ENCODE measurements at places on chromosomes 6 and 20.
A peak's percentile ranks its signal among the peaks of the same experiment; 100 is the strongest.

- DNase-seq, result no peak
Measured at GRCh38 chr6:139529420-139529819, 155.0 kb upstream of the CITED2 start.

- DNase-seq, result no peak
Measured at GRCh38 chr20:8515810-8516435, 383.9 kb downstream of the PLCB1 start.

- no peak for DNase-seq
Measured at GRCh38 chr6:106568530-106568929, 60.8 kb downstream of the RTN4IP1 start.

- DNase-seq, result no peak
Measured at GRCh38 chr6:157131250-157131649, 192.1 kb downstream of the TMEM242 start.

GRCh38 chr6:137705160-137706082 is 161.6 kb upstream of the TNFAIP3 start:
- peak; percentile 32 for DNase-seq

GRCh38 chr6:25899123-25899522 is 25.1 kb upstream of the SLC17A3 start:
- no peak for DNase-seq

DNA sequence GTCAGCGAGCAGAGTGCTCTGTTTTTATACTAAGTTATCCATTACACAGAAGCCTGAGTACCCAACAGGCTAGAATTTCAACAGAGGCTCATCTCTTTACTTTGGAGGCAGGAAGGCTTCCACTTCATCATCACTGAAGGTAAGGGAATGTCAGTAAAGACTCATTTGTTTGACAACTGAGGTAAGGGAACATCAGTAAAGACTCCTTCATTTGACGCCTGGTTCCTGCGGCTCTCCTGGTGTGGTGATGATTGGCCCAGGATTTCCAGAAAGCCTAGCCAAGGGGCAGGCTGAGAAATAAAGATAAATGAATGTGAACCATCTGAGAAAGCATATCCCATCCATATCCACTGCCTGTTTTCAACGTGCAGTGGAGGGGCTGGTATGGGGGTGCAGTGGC is 244.6 kb upstream of the ECI2 start:
- DNase-seq, result no peak

DNA sequence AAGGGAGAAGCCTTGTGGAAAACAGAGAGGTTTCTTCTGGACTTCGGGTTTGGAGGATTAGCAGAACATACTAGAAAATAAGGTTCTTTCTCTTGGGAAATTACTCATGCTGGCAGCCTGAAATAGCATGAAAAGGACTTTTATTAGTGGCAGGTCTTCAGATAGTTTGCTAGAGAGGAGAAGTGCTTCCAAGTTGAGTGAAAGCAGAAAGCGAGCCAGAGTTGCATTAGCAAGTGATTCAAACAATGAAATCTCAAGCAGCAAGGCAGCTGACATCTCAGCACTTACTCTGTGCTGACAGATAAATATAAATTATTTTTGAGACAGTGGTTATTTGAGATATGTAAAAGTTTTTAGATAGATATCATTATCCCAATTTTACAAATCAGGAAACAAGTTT is 91.9 kb downstream of the PLCB4 start:
- DNase-seq, result no peak

DNA sequence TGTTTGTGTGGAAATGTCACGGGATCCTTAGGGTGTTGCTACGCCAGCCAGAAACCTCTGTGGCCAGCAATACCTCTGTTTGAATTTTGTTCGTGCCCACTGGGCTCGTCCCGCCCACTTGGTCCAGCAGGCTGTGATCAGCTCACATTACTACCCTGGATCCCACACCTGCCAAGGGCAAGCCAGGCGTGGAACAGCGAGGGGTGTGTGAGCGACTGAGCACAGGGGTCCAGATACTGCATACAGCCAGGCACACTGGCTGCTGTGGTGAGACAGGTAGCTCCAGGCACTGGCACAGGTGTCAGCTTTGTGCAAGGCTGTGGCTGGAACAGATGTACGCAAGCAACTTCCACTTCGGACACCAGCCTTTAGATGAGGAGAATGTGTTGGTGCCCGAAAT is 718.9 kb downstream of the EPHA7 start:
- no peak for DNase-seq

- no peak for DNase-seq
Measured at GRCh38 chr20:37236462-37236861, 25.2 kb downstream of the GHRH start.

DNA sequence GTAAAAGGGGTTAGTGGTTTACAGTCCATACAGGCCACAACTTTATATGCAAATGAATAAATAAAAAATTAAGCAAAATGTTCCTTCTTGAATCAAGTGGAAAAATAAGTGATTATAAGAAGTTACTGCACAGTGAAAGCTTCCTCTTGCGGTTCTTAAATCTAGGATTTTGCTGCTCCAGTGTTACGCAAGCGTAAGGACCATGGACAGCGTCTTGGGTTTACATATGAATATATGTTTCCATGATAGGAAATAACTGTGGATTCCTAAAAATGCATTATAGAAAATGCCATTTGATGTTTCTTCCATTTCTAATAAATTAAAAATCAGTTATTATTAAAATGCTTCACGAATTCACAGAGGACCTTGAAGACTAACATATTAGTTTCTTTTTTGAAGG is 176.6 kb upstream of the POU3F2 start:
- no peak for DNase-seq

DNA sequence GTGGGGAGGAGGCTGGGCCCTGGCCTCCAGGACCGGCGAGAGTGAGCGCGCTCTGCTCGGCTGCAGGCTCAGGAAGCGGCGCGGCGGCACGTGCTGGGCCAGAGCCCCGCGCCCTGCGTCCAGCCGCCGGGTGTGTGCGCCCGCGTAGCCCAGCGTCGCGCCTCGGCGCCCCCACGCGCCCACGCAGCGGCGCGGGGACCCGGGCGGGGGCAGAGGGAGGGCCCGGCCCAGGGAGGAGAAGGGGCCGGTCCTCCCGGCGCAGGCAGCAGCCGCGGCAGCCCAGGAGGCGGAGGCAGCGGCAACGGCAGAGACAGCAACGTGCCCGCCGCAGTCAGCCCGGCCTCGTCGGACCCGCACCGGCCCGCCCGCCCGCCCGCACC is at the start of gene EYA2:
TSS of gene EYA2 (plus strand) at position 265 of the 380 bp plus-strand sequence. CDS start 95,168 bp downstream, outside the sequence.
- DNase-seq, result no peak

DNA sequence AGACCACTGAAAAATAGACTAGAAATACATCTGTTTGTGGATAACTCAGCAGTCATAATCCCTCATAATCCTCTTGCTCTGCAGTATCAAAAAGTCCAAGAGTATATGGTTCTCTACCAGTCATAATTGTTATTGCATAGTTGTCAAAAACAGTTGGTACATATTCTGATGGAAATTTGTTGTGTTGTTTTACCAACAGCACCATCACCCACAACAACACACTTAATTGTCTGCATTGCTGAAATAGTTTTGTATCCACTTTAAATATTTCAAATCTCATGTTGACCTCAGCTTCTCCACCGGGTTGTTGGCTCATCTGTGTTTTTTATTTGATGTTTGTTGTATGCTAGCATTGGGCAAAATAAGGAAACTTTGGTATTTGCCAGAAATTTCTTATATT is 39.4 kb downstream of the ITCH start:
- no peak for DNase-seq

GRCh38 chr6:1031720-1032119 is 280.2 kb upstream of the FOXQ1 start:
- DNase-seq, result no peak

- DNase-seq, result no peak
Measured at GRCh38 chr6:162481320-162481719, 246.2 kb downstream of the PRKN start.

- DNase-seq, result no peak
Measured at GRCh38 chr20:36991703-36992102, 40.2 kb upstream of the SAMHD1 start.

DNA sequence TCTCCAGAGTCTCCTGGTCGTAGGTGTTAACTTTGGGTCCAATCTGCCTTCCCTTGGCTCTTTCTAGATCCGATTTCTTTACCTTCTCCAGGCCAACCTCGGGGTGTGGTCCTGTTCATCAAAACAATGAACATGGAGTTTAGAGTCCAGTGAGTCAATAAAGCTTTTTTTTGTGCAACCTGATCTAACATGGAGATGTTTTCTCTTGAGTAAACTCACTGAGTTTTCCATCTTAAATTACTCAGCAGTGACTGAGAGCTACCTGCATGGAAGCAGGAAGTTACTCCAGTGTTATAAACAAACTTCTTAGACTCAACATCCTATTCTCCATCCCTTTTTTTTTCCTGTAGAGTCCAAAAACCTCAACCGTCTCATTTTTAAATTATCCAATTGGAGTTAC is 14.9 kb upstream of the SLC22A1 start:
- DNase-seq, result no peak

DNA sequence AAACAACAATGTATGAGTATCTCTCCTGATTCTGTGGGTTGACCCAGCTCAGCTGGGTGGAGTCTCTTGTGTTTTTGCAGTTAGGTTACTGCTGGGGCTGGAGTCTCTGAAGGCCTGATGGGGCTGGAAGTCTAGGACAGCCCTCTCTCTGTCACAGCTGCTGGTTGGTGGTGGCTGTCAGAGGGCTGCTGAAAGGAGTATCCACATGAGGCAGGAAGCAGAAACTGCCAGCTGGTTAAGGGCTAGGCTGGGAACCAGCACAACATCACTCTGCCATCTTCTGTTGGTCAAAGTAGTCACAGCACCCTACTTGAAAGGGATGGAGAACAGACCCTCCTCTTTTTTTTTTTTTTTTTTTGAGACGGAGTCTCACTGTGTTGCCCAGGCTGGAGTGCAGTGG is 10.0 kb upstream of the PACSIN1 start:
- DNase-seq, result no peak

- DNase-seq, result no peak
Measured at GRCh38 chr6:166318649-166319600, 10.7 kb upstream of the PRR18 start.

DNA sequence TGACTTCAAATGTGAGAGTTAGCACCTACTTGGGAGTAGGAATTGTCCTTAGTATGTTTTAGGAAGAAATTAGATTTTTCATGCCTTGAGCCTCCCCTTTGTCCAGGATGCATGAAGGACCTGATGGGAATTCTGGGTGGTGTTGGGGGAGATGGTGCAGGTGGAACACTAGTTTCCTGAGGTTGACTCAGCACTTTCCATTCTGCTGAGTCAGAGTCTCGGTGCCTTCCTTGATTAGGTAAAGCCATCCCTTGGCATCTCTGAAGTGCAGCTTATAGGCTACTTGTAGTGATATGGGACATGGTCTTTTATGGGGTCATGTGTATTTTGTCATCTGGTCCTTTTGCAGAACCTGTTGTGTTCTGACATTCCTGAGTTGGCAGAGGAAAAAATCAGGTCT is 105.3 kb downstream of the PHACTR3 start:
- no peak for DNase-seq

GRCh38 chr20:22757424-22758183 is 173.2 kb upstream of the FOXA2 start:
- DNase-seq, result no peak

DNA sequence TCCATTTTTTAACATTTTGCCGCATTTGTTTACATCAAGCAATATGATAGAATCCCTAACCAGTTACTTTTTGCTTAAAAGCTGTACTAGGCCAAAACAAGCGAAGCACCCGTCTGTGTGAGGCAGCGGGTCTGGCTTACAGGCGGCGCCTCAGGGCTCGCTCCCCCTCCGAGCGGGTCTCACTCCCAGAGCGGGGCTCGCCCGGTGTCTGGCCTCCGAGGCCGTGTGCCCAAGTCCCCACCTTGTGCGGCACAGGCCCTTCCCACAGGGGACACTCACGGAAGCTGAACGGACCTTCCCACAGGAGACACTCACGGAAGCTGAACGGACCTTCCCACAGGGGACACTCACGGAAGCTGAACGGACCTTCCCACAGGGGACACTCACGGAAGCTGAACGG is 23.4 kb downstream of the ZBTB46 start:
- no peak for DNase-seq

DNA sequence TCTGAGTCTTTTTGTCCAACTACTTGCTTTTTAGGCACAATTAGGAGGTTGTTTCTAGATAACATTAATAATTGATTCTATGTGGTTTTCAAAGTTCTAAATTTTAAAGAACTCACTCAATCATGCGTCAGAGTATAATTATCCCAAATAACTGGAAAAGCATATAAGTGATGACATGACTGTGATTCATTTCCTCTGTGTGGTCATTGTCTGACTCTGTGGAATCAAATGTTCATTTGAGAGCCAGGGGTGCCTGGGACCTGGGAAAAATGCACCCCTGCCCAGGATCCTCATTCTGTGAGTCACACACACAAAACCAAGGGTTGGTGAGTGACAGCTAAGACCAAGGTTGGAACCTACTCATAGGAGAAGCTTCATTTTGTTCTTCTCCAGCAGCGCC is 127.1 kb upstream of the MLIP start:
- DNase-seq, result no peak

GRCh38 chr20:49750611-49751396 is 37.1 kb upstream of the B4GALT5 start:
- no peak for DNase-seq

- no peak for DNase-seq
Measured at GRCh38 chr6:140049251-140049650, 674.8 kb upstream of the CITED2 start.

GRCh38 chr6:166244353-166245045 is 63.7 kb downstream of the PRR18 start:
- no peak for DNase-seq

GRCh38 chr6:137531376-137532092 is 37.3 kb upstream of the OLIG3 start:
- no peak for DNase-seq

GRCh38 chr20:63065911-63066310 is 59.1 kb upstream of the BHLHE23 start:
- no peak for DNase-seq
